ENCODE measurements at places on chromosomes 2 and 18.

- no peak for DNase-seq
These were observed 23.2 kb upstream of the PLA2R1 start for GRCh38 chr2:160085662-160086061.

- DNase-seq: no peak
These were observed 142.4 kb downstream of the EN1 start for GRCh38 chr2:118705032-118705431.

GRCh38 chr2:55156984-55157383 lies 75.1 kb downstream of the CLHC1 start:
- DNase-seq: no peak

GRCh38 chr18:71760541-71760940 lies 783.6 kb downstream of the CBLN2 start:
- DNase-seq: no peak

DNA sequence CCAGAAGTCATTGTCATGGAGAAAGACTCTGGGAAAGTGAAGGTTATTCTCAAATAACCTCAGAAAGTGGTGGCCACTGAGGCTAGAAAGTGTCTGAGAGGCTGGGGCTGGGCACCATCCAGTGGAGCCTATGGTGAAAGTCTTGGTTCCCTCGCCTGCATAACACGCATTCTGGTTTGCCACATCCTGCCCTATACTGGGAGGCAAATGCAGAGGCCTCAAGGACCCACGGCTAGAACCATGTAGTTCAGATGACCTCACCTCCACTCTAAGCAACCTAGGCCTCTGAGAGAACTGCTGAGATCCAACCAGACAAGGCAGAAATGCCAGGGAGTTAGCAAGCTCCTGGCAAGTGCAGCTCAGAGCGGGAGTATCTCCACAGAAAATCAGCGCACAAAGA lies 5.1 kb downstream of the ITGB6 start:
- no peak for DNase-seq

DNA sequence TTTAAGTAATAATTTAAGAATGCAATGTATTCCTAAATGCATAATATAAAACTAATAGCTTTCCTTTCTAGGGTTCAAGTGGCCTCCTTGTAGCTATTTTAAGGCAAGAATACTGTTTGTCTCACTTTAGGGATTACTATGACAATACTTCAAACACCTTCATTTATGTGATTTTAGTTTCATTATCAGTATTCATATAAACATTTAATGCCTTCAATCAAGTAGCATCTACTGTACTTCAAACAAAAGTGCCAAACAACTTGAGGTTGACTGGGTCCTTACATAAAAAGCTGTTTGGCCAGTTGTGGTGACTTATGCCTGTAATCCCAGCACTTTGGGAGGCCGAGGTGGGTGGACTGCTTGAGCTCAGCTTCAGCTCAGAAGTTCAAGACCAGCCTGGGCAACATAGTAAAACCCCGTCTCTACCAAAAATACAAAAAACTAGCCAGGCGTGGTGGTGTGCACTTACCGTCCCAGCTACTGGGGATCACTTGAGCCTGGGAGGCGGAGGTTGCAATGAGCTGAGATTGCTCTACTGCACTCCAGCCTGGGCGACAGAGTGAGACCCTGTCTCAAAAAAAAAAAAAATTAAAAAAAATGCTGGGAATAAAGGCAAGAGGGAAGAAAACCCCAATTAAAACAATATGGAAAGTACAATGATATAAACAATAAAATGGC lies 9.3 kb downstream of the MEX3C start:
- no peak for DNase-seq

GRCh38 chr18:32093102-32093511 lies 1.4 kb downstream of the RNF138 start:
- peak; percentile 57 for DNase-seq

- no peak for DNase-seq
These were observed 57.0 kb downstream of the ZBTB7C start for GRCh38 chr18:48352051-48352755.
